ENCODE measurements at places on chromosomes 7 and 10.

DNA sequence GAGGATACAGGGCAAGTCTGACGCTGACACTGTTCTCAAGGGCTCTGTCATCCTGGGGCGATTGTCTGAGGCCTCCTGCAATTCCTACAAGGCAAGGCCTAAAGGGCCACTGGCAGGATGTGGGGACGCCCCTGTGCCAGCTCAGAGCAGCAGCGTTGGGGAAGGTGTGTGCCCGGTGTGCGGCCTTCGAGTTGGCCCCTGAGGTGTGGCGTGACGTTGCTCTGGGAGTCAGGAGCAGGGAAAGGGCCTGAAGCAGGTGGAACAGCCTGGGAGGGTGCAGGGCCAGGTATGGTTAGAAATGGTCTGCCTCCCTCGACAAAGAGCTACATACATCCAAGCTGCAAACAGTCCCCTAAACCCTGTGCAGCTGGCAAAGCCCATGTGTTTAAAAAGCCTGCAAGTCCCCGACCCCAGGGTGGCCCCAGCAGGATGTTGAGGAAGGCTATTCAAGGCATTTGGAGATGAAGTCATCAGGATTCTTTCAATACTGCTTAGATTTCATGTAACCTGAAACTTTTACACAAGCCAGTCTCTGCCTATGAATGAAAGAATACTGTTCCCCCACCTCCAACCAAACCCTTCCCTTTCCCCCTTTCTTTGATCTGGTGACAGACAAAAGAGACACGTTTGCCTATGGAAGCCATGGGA, 142.5 kb upstream of the TNS3 start:
- DNase-seq: no peak

DNA sequence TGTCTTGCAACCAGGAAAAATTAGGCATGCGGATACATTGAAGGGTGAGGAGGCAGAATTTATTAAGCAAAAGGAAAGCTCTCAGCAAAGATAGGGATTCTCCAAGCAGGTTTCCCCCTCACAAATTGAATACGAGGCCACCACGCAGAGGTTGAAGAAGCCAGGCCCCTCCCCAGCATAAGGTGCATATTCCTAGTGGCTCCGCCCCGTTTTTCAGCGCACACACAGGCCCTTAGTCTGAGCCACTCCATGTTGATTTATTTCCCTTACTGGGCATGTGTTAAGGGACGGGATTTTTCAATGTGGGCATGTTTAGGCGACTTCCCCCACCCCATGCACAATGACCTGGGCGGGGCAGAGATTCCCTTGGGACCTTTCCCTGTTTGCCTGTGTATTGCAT, 24.9 kb downstream of the PPP2R2D start:
- peak; percentile 50 for DNase-seq

GRCh38 chr10:501596-501995, 187.9 kb downstream of the DIP2C start:
- no peak for DNase-seq

GRCh38 chr10:112758961-112759360, 191.1 kb upstream of the TCF7L2 start:
- no peak for DNase-seq

GRCh38 chr7:51590746-51591145, 274.1 kb upstream of the COBL start:
- DNase-seq: no peak

GRCh38 chr7:20459419-20459818, 128.7 kb downstream of the ITGB8 start:
- no peak for DNase-seq

GRCh38 chr7:51973939-51974338, 657.3 kb upstream of the COBL start:
- DNase-seq: no peak

DNA sequence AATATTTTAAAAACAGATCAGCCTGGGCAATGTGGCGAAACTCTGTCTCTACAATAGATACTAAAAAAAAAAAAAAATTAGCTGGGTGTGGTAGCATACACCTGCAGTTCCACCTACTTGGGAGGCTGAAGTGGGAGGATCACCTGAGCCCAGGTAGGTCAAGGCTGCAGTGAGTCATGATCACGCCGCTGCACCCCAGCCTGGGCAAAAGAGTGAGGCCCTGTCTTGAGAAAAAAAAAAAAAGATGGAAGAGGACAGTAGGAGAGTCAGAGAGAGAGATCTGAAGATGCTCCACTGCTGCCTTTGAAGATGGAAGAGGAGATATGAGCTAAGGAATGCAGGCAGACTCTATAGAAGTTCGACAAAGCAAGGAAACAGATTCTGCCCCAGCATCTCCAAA, 181.9 kb downstream of the CALN1 start:
- DNase-seq: no peak

- no peak for DNase-seq
These were observed 256.6 kb downstream of the ARHGAP21 start for GRCh38 chr10:24467136-24467535.

GRCh38 chr10:17805330-17805729, 3.8 kb upstream of the MRC1 start:
- DNase-seq: no peak

- peak; percentile 92 for DNase-seq
These were observed 67.3 kb upstream of the KLF6 start for GRCh38 chr10:3852147-3852904.

GRCh38 chr7:132776048-132776620, 199.9 kb upstream of the PLXNA4 start:
- no peak for DNase-seq

All from cardiac septum (tissue), 1 donor.